ENCODE measurements at places on chromosomes 4 and X. TPM values are rescaled to one million over a fixed set of nuclear protein-coding genes. Genes with fewer than 3 reads are reported as not detected.

DNA sequence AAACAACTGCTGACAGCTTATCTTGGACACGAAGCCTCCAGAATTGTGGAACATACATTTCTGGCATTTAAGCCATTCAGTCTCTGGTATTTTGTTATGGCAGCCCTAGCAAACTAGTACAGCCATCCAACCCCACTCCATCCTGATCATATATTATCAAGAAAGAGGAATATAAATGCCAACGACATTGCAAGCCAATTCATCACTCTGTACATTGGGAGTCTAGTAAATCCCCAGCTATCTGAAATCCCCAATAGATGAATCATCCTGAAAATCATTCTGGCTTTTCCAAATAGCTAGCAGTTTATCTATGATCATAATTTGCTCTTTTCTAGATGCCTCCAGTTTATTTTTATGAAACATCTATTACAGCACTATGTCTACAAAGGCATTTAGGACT, 41.1 kb downstream of the FRMD7 start:
- no peak overlapping the region for H3K4me3 ChIP-seq
- peak; percentile 6 for DNase-seq
- H3K27ac ChIP-seq: no peak overlapping the region
- H3K36me3 ChIP-seq: no peaks in the 10 kb centered on the region
- H3K27me3 ChIP-seq: no peaks in the 10 kb centered on the region
- H3K4me1 ChIP-seq: no peaks in the 10 kb centered on the region

GRCh38 chrX:115413246-115413878, 123.8 kb downstream of the LUZP4 start:
- no peaks in the 10 kb centered on the region for H3K36me3 ChIP-seq
- H3K4me3 ChIP-seq: no peak overlapping the region
- peaks cover 7% of the 10 kb centered on the region for H3K4me1 ChIP-seq
- peak; percentile 52 for DNase-seq
- no peak overlapping the region for H3K27ac ChIP-seq

DNA sequence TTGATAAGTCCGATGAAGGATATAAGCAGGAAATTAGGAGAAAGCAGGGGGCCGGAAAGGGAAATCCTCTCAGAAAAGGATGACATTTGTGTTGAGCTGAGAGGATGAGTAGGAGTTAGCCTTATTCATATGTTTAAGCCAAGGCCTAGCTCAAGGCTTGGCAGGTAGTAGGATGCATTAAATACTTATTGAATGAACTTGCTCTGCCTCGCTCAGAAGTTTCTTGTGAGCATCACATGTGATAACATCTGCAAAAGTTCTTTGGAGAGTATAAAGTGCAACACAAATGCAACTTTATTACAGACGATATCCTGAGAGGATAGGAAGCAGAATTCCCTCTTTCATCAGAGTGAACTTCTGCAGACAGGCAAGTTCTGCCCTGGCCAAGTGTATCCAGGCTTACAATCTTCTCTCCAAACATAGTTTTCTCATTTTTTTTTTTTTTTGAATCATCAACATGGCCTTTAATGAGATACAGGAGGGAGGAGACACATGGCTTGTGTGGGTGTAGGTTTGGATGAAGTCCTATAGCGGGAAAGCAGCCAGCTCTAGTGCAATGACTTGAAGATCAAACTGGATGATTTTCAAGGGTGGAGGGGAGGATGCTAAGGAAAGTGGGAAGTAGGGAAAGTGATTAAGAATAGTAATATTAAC, 48.1 kb downstream of the LUZP4 start:
- H3K27ac ChIP-seq: no peak overlapping the region
- no peaks in the 10 kb centered on the region for H3K36me3 ChIP-seq
- H3K4me3 ChIP-seq: no peak overlapping the region
- peak; percentile 84 for DNase-seq
- no peaks in the 10 kb centered on the region for H3K27me3 ChIP-seq
- H3K4me1 ChIP-seq: no peaks in the 10 kb centered on the region

DNA sequence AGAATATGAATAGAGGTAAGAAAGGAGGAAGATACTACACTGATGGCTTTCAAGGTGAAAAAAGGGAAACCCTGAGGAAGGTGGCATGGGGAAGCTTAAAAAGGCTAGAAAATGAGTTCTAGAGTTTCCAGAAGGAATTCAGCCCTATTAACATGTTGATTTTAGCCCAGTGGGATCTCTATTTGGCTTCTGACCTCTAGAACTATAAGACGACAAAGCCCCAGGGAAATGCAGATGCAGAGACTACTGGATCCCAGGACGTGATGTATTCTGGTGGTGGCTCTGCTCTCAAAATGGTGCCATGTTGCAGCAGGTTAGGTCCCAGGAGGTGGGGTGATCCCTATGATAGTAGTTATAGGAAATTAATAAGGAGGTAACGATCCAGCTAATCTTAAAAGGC, 120.4 kb downstream of the TMA16 start:
- no peak for DNase-seq
- no peak overlapping the region for H3K27ac ChIP-seq
- no peaks in the 10 kb centered on the region for H3K36me3 ChIP-seq
- H3K4me3 ChIP-seq: no peak overlapping the region
- no peaks in the 10 kb centered on the region for H3K27me3 ChIP-seq

DNA sequence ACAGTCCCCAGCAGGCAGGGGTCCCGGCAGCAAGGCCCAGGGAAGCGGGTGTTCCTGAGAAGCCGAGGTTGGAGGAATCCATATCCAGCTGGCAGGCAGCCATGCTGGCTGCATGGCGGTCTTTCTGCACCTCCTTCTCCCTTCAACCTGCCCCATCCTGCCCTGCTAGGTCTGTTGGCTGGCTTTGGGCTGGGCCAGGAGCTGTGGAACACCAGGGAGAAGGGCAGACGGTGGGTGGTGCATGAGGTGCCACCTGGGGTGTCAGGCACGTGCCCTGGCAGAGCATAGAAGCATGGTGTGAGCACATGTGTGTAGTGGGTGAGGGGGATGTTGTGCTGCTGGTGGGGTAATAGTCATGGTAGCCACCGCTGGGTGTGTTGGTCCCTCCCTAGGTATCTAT, 150.1 kb downstream of the PJA1 start:
- no peak overlapping the region for H3K4me3 ChIP-seq
- H3K4me1 ChIP-seq: peaks cover 3% of the 10 kb centered on the region
- DNase-seq: no peak
- no peak overlapping the region for H3K27ac ChIP-seq
- H3K36me3 ChIP-seq: no peaks in the 10 kb centered on the region

DNA sequence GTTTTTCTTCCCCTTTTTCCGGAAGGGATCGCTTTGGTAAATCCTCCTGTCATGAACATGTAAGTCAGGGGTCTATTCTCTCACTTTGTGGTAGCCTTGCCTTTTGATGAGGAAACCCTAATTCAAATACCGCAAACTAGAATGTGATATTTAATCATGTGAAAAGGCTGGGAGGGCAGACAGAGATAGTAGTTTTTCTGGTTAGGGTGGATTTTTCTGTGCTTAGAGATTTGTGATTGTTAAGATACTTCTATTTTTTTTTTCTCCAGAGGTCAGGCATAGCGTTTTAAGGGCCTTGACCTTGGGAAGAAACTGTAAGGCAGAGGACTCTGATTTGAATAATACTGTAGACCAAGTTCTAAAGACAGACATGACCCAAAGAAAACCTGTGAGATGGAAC, 41.8 kb upstream of the PACRGL start:
- H3K4me1 ChIP-seq: no peaks in the 10 kb centered on the region
- no peak overlapping the region for H3K4me3 ChIP-seq
- no peaks in the 10 kb centered on the region for H3K27me3 ChIP-seq
- no peaks in the 10 kb centered on the region for H3K36me3 ChIP-seq

DNA sequence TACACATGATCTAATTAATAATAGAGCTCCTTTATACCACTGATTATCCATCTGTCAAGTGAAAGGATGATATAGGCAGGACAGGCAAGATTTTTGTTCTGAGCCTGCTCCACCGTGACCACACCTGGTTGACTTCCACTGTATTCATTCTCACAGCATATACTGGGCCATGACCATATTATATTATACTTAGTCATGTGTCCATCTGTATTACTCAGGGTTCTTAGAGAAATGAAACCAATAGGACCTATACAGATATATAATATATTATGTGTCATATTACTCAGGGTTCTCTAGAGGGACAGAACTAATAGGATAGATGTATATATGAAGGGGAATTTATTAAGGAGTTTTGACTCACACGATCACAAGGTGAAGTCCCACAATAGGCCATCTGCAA, 675.1 kb downstream of the GRXCR1 start:
- H3K36me3 ChIP-seq: no peaks in the 10 kb centered on the region
- no peak overlapping the region for H3K4me3 ChIP-seq
- no peaks in the 10 kb centered on the region for H3K27me3 ChIP-seq
- H3K27ac ChIP-seq: no peak overlapping the region
- no peak for DNase-seq
- H3K4me1 ChIP-seq: no peaks in the 10 kb centered on the region

DNA sequence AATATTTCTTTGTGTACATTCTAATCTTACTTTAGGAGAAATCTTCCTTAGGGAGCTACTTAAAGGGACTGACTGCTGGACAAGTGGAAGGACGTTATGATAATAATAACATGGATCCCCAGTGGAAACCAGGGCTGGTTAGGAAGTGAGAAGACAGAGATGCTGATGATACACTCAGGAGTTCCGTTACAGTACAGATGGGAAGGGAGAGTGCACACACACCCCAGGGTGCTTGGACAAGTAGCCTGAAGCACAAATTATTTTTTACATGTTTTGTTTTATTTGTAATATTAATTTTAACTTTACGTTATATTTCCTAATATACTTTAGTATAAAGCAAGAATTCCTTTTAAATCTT, 84.1 kb downstream of the BMPR1B start:
- H3K4me3 ChIP-seq: no peak overlapping the region
- no peak for DNase-seq
- H3K36me3 ChIP-seq: no peaks in the 10 kb centered on the region
- H3K27ac ChIP-seq: no peak overlapping the region
- H3K27me3 ChIP-seq: no peaks in the 10 kb centered on the region

DNA sequence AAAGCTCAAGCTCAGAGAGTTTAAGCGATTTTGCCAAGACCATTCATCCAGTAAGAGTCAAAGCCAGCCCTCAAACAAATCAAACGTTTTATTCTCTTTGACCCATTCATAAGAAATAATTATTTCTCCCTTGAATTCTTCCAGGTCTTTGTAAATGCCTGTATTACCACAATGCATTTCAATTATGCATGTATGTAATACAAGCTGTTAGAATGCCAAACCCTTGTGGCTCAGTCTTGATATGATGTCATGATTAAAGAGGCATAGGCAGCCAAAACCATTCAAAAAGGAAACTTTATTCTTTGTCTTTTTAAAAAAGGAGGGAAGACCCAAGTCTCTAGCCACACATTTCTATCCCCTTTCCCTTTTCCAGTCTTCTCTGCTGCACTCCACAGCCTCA, 56.5 kb upstream of the PGM2 start:
- no peak overlapping the region for H3K27ac ChIP-seq
- no peaks in the 10 kb centered on the region for H3K4me1 ChIP-seq
- no peaks in the 10 kb centered on the region for H3K36me3 ChIP-seq
- H3K4me3 ChIP-seq: no peak overlapping the region

DNA sequence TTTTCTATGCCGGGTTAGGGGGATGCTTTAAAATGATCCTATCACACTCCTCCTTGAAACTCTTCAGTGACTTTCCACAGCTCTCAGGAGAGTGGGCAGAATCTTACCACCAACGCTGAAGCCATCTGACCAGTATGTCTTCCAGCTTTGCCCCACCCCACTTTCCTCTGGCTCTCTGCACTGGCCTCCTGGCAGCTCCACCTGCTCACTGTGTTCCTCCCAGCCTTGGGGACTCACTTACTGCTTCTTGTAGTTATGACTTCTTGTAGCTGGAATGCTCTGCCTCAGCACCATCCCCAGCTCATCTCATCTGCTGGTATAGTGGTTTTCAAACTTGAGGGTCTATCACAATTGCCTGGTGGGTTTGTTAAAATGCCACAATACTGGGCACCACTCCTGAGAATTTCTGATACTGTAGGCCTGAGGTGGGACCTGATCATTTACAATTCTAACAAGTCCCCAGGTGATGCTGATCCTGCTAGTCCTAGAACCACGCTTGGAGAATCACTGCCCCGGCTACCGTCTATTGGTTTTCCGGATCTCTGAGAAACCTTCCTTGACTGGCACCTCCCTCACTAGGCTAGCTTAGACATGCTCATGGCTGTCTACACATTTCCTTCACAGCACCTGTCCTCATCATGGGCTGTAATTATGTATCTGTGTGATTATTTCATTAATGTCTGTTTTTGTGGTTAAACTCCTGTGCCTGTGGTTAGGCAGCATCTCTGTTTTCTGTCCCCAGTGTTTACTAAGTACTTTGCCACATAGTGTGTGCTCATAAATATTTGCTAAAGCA, 152.2 kb downstream of the MGST2 start:
- H3K4me3 ChIP-seq: no peak overlapping the region
- H3K27me3 ChIP-seq: no peaks in the 10 kb centered on the region
- no peak for DNase-seq
- no peaks in the 10 kb centered on the region for H3K36me3 ChIP-seq

- H3K4me3 ChIP-seq: no peak overlapping the region
- no peaks in the 10 kb centered on the region for H3K27me3 ChIP-seq
- H3K27ac ChIP-seq: no peak overlapping the region
- H3K4me1 ChIP-seq: peaks cover 3% of the 10 kb centered on the region
- H3K36me3 ChIP-seq: no peaks in the 10 kb centered on the region
Measured at GRCh38 chrX:124033821-124034220, 72.3 kb downstream of the STAG2 start.

DNA sequence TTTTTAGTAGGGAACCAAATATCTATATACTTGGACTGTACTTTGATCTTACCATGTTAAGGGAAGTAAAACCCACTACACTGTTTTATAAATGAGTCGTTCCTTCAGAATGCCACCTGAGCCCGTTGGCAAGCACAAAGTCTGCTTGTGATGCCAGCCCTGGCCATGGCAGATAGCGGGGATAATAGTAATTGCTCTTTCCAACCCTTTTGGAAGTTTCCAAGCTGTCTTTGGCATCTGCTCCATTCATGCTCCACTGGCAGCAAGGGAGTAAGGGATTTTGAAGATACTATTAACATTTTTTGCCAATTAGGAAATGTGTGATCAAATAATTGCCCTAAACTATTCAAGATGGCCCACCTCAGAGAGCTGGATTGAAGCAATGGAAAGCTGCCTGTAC, 689.2 kb upstream of the SLIT2 start:
- H3K36me3 ChIP-seq: no peaks in the 10 kb centered on the region
- no peaks in the 10 kb centered on the region for H3K4me1 ChIP-seq
- H3K27me3 ChIP-seq: no peaks in the 10 kb centered on the region
- no peak for DNase-seq

- H3K4me3 ChIP-seq: no peak overlapping the region
- no peak overlapping the region for H3K27ac ChIP-seq
- H3K4me1 ChIP-seq: no peaks in the 10 kb centered on the region
Measured at GRCh38 chrX:110667706-110668105, 127.9 kb downstream of the CHRDL1 start.

- peaks cover 15% of the 10 kb centered on the region for H3K4me1 ChIP-seq
- H3K36me3 ChIP-seq: no peaks in the 10 kb centered on the region
- DNase-seq: no peak
- H3K27me3 ChIP-seq: no peaks in the 10 kb centered on the region
- H3K27ac ChIP-seq: peak overlapping the region; percentile 60
Measured at GRCh38 chr4:147578593-147578992, 38.6 kb upstream of the TMEM184C start.

GRCh38 chr4:90198086-90198847, 71.1 kb downstream of the CCSER1 start:
- H3K4me1 ChIP-seq: no peaks in the 10 kb centered on the region
- H3K27me3 ChIP-seq: no peaks in the 10 kb centered on the region
- no peak overlapping the region for H3K4me3 ChIP-seq
- DNase-seq: no peak

- H3K36me3 ChIP-seq: no peaks in the 10 kb centered on the region
- H3K27ac ChIP-seq: no peak overlapping the region
- no peak overlapping the region for H3K4me3 ChIP-seq
- peaks cover 6% of the 10 kb centered on the region for H3K4me1 ChIP-seq
Measured at GRCh38 chr4:23388255-23388654, 501.6 kb downstream of the PPARGC1A start.

The MEPE gene
- not detected for total RNA-seq

The OPN1LW gene
- not detected for total RNA-seq

The RASL11B gene
- 5.1 TPM for total RNA-seq

The TSPAN5 gene
- total RNA-seq: 61.4 TPM

The FAM13A gene
- 13.1 TPM for total RNA-seq

The CYLC1 gene
- not detected for total RNA-seq

The SCD5 gene
- 61.7 TPM for total RNA-seq

Data from astrocyte (in vitro differentiated cells and primary cell).